ENCODE measurements at places on chromosomes 16 and 17.

DNA sequence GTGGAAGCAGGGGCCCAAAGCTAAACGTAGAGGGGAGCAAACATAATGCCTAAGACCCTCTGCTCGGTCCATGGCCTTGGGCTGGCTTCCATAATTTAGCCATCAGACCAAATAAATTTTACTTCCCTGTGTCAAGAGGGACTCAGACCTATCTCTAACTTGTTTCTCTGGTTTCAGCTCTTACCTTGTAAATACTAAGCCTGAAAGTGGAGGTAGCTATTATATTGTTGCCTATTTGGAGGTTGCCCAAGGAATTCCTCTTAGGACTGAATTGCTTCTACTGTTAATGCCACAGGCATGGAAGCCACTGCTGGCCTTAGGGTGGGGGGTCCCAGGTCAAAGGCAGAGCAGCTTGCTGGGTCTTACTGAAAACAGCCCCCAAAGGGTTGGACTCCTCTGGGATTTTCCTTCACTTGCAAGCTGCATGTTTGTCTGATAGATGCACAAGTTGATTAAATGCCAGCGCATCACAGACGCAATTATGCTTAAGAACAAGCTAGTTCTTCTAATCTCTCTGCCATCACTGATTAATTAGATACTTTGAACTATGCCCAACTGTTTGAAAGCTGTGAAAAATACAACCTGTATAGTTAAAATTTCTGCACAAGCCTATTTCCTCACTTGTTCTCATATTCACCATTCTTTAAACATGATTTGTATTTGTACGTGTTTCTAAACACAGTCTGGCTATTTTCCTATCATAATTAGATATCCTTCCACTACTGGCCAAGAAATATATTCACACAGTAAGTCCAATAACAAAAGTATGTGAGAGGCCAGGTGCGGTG lies 67.9 kb upstream of the HAS3 start:
- no peak for DNase-seq

- DNase-seq: no peak
These were observed 128.0 kb downstream of the LAT start for GRCh38 chr16:29112755-29113347.

- DNase-seq: no peak
These were observed 510.7 kb downstream of the MAF start for GRCh38 chr16:79089735-79090284.

GRCh38 chr16:56732832-56733231 lies 2.9 kb downstream of the NUP93 start:
- DNase-seq: no peak

- DNase-seq: no peak
These were observed 81.3 kb downstream of the METRNL start for GRCh38 chr17:83160443-83161297.

DNA sequence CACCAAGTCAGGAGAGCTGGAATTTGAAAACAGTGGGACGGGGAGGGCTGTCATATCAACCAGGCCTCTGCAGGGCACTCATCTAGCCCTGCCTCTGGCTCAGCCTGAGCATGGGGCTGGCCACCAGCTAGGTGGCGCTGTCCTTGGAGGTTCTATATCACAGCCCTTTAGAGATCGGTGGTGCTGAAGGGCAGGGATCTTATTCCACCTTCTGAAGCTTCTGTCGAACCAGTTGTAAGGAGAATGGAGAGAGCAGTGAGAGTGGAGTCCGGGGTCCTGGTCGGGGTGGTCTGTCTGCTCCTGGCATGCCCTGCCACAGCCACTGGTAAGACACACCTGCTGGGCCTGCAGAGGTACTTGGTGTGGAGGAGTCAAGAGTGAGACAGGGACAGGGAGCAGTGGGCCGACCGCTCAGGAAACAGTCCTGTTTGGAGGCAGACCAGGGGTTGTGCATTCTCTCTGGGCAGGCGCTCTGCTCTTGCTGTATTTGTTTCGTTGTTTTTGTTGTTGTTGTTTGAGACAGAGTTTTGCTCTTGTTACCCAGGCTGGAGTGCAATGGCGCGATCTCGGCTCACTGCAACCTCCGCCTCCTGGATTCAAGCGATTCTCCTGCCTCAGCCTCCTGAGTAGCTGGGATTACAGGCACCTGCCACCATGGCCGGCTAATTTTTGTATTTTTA lies at the start of gene CES3:
Gene CES3, plus strand, starts transcription at position 202 of the 680 bp plus-strand sequence. Its CDS starts 42 bp downstream, at position 244.
- DNase-seq: no peak

GRCh38 chr17:222172-222571 lies 40.7 kb upstream of the DOC2B start:
- no peak for DNase-seq

GRCh38 chr17:4440690-4441686 lies 7.2 kb downstream of the SPNS3 start:
- no peak for DNase-seq

GRCh38 chr17:78394209-78394608 lies 15.8 kb downstream of the PGS1 start:
- DNase-seq: no peak

GRCh38 chr17:72120642-72121163 lies at the start of gene SOX9:
Gene SOX9, plus strand, starts transcription at chr17:72121020. Its CDS starts 372 bp downstream, at chr17:72121392.
- no peak for DNase-seq

- DNase-seq: no peak
These were observed 3.4 kb upstream of the KRT38 start for GRCh38 chr17:41444186-41444585.

Measured in stimulated activated CD4-positive, alpha-beta T cell treated with anti-CD3 and anti-CD28 coated beads, Interleukin-1b, Interleukin-23, amount 100 ng/mL, for 1 hour (primary cell).